ENCODE measurements at places on chromosomes 4 and X.
A peak's percentile ranks its signal among the peaks of the same experiment; 100 is the strongest.

DNA sequence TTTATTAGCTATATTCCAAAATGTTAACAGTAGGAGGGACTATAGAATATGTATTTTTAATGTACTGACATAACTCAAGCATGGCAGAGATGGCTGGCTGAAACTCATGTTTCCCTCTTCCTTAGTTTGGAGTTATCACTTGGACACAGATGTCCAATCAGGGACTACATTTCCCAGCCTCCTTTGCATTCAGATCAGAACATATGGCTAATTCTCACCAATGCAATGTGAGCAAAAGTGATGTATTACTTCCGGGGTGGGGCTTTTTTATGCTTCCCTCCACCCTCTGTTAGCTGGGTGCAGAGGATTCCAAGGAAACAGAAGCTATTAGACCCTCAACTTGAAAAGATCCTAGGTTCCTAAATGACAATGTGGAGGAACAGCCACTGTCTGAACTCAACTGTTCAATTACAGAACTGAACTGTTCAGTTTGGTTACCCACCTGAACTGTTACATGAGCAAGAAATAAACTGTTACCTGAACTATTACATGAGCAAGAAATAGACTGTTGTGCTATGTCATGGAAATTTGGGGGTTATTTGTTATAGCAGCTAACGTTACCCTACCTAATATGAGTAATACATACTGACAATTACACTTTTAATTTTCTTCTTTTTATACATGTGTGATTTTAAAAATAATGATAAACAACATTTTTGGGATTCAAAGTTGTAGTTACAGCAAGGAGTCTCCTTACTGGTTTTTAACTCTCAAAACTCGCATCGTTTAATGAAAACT, 29.6 kb upstream of the ERVMER34-1 start:
- no peak for DNase-seq

DNA sequence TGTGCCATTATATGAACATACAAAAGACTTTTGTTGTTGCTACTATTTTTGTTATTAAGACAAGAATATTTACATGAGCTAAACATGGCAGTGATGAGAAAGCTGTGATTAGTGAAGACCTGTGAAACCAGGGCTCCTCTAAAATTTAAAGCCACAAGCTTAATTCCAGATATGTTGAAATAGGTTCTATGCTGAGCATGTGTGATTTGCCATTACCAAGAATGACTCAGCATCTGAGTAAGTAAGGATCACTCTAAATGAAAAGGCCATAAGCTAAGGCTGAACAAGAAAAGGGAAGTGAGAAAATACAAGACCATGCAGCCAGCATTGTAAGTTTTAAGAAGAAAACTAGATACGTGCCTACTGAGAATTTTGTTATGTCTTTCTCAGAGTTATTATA, 75.9 kb upstream of the CAMK2D start:
- DNase-seq = no peak

DNA sequence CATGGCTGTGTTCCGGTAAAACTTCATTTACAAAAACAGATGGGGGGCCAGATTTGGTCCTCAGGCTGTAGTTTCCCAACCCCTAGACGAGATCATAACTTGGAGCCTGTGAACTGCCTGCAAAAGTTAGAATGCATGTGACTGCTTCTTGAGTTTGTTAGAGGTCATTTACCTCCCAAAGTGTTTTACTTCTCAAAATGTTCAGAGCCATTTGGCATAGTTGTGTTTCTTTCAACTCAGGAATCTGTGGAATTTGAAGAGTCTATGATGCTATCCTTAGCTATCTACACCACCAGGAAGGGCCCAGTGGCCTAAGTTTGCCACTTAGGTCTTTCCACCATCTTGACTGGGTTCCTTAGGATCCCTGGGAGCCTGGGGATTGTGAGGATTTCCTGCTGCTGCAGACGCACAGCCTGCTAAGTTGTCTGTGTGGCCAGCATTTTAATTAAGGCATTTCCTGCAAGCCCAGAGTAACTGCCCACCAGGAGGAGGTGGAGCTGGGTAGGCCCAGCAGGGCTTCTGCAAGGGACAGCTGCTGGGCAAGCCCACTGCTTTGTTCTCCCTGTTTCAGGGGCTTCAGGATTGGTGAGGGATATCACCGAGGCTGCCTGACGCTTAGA, 53.1 kb downstream of the CCNI start:
- no peak for DNase-seq

DNA sequence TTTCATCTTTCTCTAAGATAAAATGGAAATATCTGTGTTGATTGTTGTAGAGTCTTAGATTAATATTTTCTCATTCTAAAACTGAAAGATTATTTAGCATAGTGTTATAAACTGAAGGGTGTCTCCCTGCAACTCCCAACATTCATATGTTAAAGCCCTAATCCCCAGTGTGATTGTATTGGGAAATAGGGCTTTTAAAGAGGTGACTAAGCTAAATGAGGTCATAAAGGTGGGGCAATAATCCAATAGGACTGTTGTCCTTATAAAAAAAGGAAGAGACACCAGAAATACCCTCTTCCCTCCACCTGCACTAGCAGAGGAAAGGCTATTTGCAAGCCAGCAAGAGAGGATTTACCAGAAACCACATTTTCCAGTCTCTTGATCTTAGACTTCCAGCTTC, 1626.4 kb downstream of the C4orf33 start:
- no peak for DNase-seq

- no peak for DNase-seq
Measured at GRCh38 chr4:10172278-10172921, 55.8 kb upstream of the WDR1 start.

- no peak for DNase-seq
Measured at GRCh38 chr4:175280153-175280552, 362.0 kb downstream of the ADAM29 start.

- DNase-seq = no peak
Measured at GRCh38 chr4:26455571-26455970, 34.7 kb downstream of the CCKAR start.

DNA sequence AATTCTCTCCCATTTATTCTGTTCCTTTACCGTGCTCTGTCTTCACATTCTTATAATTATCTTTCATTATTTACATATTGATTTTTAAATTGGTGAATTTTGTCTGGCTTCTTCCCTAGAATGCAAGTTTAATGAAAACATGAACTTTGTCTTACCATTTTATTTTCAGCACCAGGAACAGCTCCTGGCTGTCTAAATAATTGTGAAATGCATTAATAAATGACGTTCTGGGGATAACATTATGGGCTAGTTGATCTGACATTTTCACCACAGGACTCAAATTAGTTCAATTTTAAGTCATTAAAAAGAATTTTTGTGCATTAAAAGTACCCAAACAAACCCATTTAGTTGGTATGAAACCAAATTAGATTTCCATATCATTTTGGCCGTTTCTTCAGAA, 97.5 kb downstream of the KCTD8 start:
- no peak for DNase-seq

DNA sequence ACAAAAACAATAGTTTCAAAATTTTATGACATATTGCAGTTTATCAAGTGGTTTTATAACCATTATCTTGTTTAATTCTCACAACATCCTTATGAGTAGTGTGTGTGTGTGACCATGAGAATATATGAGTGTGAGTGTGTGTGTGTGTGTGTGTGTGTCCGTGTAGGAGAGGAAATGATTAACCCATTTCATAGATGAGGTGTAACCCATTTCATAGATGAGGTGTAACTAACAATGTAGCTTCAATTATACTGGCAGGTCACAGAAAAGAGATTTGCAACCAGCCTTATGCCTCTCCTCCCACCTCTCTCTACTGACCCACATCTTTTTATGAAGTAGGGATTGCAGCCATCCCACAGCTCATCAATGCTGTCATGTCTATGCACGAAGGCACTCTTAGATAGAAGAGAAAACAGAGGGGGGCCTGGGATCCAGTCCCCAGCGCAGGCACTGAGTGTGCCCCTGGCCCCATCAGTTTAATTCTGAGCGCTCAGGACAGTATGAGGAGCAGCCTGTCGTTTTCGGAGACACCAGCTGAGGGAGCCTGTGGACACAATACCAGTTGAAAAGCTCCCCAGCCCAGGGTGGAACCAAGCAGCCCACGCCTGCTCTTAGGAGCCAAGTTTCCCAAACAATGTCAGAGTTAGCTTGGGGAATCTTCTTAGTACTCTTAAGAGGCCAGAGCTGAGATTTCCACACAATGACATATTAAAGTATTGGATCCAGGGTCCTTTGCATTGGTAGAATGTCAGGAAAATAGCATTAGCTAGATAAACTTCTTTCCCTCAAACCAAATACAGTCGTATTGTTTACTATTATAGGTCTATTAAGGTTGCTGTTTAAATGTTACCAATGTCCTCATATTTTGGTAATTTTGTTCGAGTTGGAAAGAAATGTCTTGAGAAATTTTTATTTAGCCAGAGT, 88.6 kb downstream of the PALLD start:
- DNase-seq = peak; percentile 90

- no peak for DNase-seq
Measured at GRCh38 chr4:37737466-37737865, 51.3 kb upstream of the RELL1 start.

GRCh38 chr4:71366766-71367165, 27.9 kb downstream of the SLC4A4 start:
- DNase-seq = no peak

- DNase-seq = no peak
Measured at GRCh38 chr4:89284828-89285227, 22.8 kb downstream of the GPRIN3 start.

DNA sequence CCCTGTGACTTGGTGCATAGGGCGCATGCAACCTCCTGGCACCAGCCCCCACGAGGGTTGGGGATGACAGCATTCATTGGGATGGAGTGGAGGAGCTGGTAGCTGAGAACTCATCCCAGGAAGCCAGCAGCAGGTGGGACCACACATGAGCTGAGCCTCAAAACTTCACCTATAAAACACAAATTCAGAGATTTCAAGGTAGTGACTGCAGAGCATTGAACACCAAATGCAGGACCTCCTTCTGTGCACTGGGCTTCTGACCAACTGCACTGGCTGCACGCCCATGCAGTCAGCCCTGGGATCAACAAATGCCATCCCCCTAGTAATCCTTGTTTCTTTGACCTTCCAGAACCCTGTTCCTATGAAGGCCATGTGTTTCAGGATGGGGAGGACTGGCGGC, 197.8 kb downstream of the FRAS1 start:
- no peak for DNase-seq

DNA sequence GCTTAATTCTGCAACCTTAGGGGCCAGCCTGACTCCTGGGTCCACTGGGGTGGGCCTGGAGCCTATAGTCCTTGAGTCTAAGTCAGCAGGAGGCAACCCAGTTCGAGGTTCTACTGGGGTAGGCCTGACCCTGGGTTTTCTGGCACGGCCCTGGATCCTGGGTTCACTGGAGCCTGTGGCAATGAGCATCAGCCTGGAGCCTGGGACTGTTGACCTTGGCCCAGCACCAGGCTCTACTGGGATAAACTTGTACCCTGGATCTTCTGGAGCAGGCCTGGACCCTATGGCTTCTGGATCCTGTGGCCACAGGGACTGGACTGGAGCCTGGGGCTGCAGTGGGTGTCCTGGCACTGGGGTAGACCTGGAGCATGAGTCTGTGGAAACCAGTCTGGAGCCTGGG, 874.3 kb upstream of the INTU start:
- DNase-seq = no peak

DNA sequence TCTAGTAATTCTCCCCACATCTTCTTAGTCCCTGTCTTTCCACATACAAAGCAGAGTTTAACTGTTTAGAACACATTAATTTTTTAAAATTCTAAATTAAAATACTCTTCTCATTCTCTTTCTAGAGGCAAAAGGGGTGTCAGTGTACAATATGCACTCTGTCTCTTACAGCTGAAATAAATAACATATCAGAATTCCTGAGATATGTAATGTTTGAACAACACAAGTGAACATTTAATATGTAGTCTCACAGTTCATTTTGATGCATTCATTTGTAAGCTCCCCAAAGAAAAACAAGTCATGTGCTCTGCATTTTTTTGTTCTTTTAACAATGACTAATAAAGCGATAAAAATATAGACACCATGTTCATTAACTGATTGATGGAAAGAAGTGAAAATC, 19.7 kb upstream of the SULT1B1 start:
- no peak for DNase-seq

- DNase-seq = no peak
Measured at GRCh38 chrX:125094901-125095300, 224.8 kb upstream of the TEX13C start.

DNA sequence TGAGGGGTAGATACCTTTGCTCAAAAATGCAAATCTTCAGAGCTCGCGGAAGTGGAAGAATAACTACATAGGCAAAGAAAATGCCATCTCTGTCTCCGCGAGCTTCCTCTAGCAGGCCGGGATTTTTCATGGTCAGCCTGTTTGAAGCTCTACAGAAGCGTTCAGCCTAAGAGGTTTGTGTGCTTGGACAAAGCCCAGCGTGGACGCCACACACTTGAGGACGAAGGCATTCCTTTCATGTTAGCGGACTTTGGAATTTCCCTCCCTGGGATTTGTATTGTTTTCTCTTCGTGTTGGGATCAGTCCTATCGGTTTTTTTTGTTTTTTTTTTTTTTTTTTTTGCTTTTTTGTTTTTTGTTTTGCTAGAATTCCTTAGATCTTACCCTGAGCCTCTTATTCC, 53.7 kb downstream of the SMIM31 start:
- DNase-seq = peak; percentile 67

DNA sequence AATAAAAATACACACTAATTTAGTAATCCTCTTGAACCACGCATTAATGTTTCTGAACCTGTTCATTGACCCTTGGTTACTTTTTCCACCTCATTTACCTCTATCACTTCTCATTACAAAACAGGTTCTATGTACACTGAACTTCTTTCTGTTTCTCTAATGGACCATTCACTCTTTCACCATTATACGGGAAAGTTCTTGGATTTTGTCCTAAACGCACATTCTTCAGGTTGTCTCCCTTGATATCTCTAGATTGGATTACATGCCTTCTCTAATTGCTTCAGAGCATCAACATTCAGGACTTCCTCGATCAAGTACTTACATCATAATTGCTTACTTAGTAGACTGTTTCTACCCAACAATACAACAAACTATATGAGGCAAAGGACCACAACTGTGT, 359.4 kb upstream of the FSTL5 start:
- DNase-seq = no peak

DNA sequence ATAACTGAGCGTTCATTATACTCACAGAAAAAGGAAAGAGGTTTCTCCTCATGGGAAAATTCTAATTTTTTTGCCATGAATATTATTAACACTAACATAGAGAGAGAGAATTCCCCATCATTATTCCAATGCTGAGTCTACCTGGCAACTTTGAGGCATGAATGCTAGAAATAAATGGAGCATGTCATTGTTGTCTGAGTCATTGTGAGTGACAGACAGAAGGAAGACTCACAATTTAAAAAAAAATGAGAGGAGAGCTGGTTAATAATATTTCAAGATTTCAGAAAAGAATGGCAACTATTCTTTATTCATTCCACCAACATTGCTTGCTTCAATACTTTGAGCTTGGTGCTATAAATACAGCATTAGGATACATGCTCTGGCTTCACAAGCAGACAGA, 170.4 kb upstream of the HS3ST1 start:
- DNase-seq = no peak
